ENCODE measurements at places on chromosomes 7 and 10.

DNA sequence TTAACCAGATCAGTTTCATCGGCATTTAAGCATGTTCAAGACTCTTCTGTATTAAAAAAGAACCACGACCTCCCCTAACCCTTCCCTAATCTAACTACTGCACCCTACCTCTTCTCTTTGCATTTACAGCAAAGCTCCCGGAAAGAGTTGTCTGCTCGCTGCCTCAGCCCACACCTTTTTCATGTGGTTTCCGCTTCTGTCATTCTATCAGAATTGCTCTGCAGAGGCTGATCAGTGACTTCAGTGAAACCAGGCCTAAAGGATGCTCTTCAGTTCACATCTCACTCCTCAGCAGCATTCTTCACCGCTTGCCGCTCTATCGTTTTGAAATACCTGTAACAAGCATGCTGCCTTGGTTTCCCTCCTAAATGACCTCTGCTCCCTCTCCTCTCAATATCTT is 160.9 kb downstream of the SDK1 start:
- no peak for DNase-seq

DNA sequence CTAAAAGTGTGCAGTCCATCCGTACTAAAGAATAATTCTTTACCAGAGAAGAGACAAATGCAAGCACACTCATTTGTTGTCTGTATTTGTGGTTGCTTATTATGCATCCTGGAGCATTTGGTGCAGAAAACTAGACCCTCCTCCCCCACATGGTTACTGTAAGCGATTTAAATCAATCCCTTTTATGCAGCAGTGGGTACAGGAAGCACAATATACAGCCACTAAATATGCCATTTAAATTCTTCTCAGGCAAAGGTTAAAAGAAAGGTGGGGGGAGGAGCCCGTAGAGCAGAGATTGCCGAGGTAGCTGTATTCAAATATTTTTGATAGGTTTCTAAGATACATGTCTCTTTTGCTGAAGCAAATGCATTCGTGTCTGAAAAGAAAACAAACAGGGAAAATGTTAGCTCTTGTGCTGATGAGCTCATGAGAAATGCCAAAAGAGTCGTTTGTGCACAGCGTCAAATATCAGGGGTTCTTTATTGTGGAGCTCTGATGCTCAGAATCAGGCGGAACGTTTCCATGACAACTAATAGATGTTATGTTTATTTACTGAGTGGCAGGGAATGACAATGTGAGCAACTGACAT is 131.3 kb upstream of the NPVF start:
- DNase-seq = no peak

DNA sequence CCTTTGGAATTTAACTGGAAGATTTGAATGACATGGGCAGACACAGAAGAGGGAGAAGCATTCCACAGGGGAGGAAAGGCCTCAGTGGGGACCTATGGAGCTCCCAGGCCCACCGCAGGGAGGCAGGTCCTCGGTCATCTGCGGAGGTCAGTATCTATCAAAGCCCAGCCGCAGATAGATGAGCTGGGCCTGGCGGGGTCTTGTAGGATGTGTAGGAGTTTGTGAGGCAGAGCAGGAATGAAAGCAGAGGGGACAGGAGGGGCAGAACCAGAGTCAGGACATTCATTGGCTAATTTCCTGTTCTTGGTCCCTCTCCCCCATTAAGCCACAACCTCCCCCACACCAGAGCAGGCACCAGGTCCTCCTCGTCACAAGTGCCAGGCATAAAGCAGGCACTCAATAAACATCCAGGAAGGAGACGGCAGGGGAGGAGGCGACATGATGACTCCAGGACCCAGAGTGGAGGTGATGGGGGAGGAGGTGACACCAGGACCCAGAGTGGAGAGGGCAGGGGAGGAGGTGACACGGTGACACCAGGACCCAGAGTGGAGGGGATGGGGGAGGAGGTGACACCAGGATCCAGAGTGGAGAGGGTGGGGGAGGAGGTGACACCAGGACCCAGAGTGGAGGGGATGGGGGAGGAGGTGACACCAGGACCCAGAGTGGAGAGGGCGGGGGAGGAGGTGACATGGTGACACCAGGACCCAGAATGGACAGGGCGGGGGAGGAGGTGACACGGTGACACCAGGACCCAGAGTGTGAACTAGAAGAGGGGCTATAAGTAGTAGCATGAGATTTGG is 83.7 kb upstream of the PDGFA start:
- no peak for DNase-seq

DNA sequence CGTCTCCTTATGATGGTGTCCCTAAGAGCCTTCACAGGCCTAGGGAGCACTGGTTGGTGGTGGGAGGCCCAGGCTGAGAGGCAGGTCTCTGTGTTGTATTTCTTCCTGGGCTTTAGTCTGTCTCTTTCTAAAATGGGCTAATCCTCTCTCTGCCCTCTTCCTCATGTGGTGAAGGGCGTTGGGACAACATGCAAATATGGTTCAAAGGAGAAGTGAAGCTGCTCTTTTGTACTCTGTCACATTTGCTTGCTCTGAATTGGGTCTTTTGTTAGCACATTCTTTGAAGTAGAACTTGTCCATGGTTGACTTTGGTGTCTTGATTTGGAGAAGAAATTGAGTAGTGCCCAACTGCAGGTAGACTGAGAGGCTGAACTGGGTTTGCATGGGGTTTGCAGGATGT is 814 bp downstream of the HK1 start:
- DNase-seq = no peak

DNA sequence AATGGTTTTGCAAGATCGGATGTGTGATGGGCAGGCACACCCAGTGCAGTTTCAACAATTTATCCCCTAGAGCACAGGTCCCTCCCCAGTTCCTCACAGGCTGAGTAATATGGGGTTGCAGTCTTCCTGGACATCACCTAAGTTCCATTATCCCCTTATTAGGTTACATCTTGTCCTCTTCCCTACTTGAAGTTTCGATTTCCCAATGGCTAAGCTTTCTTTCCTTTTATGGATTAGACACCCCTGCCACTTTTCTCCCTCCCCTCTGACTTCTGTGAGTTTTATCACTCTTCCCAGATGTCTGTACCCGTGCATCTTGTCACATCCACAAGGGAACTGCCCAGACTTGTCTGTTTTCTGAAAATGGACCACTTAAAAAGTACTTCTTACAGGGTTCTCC is 2.4 kb upstream of the NIPSNAP2 start:
- no peak for DNase-seq

GRCh38 chr10:71790749-71791440 is 17.6 kb upstream of the VSIR start:
- no peak for DNase-seq

DNA sequence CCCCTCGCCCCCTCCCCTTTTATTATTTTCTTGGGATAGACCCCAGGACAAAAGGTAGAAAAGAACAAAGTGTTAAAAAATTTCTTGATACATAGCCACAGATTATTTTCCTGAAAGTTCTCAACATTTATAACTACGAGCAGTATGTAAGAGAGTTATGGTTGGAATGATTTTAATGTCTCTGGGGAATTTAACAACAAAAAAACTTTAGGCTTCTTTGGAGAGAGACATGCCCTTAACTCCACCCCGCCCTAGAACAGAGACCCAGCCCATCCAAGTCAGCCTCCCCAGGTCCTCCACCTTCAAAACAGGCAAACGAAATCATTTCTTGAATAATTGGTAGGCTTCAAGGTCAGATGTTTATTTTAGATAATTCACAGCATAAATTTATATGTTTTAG is 97.1 kb downstream of the TCF7L2 start:
- DNase-seq = no peak

DNA sequence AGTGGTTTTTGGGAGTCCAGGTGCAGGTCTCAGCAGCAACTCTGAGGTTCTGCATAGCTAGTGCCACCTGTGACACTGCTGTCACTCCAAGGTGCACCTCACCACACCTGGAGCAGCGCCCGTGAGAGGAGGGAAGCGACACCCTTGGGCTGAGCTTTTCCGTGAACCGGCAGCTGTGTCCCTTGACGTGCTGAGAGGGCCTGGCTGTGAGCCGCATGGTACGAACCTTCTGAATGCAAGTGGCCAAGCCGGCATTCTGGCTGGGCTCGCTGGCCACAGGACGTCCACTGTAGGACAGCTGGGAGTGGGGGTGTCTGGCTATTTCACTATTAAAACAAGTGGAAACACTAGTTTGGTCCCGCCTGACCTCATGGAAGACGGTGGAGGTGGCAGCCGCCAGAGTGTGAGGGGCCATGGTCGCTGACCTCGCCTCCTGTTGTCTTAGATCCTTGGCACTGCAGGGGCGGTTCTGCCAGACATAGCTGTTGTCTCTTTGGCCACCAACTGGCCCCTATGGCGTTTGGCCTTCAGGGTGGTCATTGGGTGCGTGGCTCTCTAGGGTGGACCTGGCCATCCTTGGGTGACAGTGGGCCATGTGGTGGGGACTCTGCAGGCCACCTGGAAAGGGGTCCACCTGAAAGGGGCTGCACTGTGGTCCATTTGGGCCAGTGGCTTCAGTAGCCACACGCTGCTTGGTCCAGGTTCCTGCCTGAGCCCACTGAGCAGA is 12.9 kb downstream of the INPP5A start:
- no peak for DNase-seq

- no peak for DNase-seq
These were observed 87.5 kb upstream of the NRP1 start for GRCh38 chr10:33421789-33422462.

- DNase-seq = no peak
These were observed 564.9 kb downstream of the POM121L12 start for GRCh38 chr7:53600296-53600695.

DNA sequence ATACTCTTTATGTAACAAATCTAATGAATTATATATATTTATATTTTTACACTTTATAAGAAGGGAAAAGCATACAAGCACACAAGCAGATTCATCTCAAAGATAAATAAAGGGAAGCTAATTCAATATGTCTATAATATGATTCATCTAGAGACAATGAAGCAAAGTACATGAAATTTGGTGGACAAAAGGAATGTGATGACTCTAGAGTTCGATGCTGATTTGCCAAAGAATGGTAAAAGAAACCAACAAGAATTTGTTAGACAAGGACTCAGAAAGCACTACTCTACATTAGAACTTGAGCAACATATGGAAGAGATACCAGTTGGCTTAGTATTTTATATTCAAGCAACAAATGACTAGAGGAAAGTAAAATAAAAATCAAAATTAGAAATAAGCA is 536.5 kb upstream of the TEX47 start:
- DNase-seq = no peak

GRCh38 chr7:47542051-47542450 is 39.9 kb downstream of the TNS3 start:
- DNase-seq = no peak

- DNase-seq = no peak
These were observed 292.5 kb upstream of the SEMA3C start for GRCh38 chr7:81211204-81211933.

DNA sequence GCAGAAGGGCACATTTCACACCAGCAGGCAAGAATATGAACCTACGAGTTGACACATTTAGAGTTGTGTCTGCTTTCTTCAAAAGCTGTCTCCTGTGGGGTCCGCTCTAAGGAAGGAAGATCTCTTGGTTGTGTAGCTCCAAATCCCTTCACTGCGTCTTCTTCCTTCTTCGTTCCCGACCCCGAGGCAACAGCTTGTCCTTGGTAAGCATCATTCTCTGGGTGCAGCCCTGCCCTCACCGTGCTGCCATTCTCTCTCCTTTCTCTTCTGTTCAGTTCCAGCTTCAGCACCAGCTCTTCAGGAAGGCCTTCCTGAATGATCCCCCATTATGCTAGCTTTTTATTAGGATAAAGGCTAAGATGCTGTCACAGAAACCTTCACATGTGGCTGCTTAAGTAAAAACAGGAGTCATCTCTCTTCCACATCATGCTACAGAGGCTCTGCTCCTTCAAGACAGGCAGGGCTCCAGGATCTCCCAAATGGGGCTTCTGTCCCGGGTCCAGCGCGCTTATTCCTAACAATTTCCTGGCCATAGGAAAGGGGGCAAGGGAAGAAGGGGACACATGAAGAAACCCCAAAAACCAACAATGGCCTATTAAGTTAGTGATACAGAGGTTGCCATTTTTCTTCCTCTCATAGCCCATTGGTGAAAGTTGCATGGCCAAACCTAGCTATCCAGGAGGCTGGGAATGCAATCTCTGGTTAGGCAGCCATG is 52.2 kb upstream of the SHH start:
- no peak for DNase-seq

GRCh38 chr7:46606761-46607160 is 685.7 kb upstream of the IGFBP3 start:
- no peak for DNase-seq

DNA sequence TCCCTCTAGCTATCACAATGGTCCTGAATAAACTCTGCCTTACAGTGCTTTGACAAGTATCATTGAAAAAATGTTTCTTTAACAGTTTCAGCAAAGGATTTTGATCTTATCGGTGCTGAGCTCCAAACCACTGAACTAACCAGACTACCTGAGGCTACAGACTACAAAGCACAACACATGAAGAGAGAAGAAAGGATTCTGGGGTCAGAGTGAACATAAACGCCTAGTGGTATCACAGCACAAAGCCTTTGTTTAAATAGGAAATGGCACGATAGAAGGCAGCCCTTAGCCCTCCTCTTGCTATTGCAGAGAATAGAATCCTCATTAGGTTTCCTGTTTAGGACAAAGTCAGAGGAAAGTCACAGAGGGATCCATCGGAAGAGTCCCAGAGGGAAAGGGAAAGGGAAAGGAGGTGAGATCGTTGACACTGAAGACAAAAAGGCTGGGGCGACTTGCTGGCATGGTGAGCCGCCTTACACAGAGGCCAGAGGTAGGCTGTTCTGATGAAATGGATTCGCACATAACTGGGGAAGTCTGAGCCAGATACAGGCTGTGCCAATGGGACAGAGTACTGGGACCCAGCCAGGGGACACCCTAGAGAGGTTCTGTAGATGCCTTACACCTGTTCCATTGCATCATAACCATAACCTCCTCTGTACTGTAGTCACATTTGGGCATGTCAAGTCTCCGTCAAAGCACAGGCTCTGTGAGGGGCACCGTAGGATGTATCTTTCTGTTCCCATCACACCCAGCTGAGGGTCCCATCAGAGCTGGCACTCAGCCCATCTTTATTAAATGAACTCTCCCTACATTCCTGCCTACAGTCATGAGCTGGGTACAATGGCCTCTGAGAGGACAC is 71.5 kb downstream of the XPNPEP1 start:
- DNase-seq = no peak

DNA sequence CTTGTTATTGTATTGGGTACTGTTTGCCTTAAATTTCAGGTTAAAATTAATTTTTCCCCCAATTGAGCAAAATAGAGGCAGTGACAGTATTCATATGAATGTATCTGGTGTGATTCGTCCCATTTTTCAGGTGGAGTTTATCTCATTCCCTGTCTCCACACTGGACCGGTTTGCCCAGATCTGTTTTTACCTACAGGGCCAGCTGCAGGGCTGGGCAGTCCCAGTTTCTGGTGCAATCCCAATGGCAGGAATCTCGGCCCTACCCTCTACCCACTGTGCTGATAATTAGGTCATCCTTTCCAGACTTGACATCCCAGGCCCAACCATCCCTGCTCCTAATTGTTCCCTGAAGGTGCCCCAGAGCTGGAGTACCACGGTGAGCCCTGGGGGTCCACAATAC is 49.8 kb upstream of the NFE2L3 start:
- DNase-seq = no peak
